Foreskin fibroblast (primary cell): ENCODE measurements at places on chromosomes 4 and X.

DNA sequence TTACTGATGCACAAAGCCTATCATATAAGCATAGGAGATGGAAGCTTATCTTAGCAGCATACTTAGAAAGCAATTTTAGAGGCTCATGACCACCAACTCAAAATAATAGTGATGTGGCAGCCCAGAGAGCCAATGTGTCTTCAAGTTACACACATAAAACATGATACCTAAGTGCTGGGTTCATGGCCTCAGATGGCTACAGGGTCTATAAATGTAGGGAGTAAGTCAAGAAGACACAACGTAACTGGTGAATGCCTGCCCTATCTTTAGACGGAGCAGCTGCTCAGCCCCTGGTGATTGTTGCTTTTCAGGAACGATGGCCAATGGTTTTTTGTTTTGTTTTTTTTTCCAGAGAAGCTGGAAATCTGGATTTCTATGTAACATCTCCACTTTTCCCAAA is 42.8 kb downstream of the RNF150 start:
- no peak for DNase-seq

- no peak for DNase-seq
Observed at GRCh38 chr4:188433741-188434315, 294.6 kb downstream of the TRIML1 start.

DNA sequence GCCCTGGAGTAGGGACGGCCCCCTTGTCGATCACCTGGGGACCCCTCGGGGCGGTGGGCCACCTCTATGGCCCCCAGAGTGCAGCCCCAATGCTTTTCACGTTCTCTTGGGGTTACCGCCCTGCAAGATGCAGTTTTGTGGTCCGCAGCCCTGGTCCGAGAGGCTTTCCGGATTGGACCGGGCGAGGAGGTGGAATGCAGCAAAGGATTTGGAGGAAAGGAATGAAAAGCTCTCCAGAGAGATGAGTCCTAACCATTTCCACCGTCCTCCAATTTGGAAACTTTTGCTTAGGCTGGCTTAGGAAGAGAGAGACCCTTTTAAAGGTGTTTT is 601 bp downstream of the SLC25A43 start:
- DNase-seq, result peak; percentile 66

GRCh38 chr4:151322570-151322969 is 2.8 kb downstream of the SH3D19 start:
- no peak for DNase-seq

DNA sequence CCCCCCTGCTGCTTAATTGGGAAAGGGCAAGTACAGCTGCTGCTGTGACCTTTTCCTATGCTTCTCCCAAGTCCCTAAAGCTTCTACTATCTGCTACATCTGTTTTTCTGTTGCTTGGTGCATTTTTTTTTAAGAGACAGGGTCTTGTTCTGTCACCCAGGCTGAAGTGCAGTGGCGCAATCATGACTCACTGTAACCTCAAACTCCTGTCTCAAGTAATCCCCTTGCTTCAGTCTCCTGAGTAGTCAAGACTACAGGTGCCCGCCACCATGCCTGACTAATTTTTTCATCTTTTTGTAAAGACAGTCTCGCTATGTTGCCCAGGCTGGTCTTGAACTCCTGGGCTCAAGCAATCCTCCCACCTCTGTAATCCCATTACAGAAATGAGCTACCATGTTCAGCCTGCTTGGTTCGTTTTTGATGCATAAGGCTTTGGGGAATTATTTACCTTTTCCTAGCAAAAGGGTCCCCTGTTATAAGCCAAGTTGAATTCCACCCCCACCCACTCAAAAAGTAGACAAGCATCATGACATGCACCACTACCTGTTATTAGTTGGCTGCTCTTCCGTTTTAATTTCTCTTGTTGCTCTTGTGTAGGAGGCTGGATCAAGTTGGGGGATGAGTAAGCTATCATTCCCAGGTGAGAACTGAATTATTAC is 39.6 kb downstream of the DGKK start:
- no peak for DNase-seq

- DNase-seq, result peak; percentile 1
Observed at GRCh38 chr4:161336016-161336530, 827.7 kb downstream of the FSTL5 start.
